ENCODE measurements at places on chromosomes 13 and 19. TPM values are rescaled to one million over a fixed set of nuclear protein-coding genes. Genes with fewer than 3 reads are reported as not detected.

- no peak for DNase-seq
Observed at GRCh38 chr19:5172859-5173630, 167.6 kb downstream of the PTPRS start.

Gene ZNF135
- 0.27 TPM for total RNA-seq

DNA sequence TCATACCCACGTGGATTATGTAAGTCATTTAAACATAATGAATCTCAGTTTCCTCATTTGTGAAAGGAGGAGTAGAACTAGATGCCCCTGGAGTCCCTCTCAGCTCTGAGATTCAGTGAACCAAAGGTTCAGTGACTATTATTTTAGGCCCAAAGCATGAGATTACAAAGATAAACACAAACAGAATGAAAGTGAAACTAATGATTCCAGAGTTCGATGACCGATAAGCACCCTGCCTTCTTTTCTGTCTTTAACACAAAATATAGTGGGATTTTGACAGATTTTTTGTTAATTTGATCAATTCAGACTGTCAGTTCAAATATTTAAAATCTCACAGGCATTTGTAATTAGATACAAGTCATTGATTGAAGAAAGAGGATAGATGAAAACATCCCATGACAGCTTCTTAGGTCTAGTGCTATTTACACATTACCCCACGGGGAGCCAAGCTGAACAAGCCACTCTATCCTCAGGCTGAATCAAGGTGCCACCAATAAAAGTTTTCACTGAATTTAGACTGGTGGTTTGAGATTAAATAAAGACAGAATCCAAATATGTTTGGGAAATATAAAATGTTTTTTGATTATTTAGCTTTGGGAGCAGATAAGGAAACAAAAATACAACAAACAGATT is 64.6 kb upstream of the RAP2A start:
- no peak for DNase-seq

DNA sequence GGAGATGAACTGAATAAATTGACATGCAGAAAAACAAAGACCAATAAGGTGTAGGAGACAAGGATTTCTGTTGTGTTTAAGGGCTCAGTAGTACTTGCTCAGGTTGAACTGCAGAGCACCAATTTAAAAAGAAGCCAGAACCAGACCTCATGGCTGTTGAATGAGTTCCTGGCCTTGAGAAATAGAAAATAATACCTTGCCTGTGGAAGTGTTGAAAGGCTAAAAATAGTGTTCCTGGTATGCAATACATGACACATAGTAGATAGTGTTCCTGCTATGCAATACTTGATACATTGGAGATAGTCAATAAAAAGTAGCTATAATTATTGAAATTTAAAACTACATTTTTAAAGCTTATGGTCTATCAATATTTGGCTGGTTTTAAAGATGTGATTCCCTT is 595.8 kb downstream of the PCDH9 start:
- no peak for DNase-seq

DNA sequence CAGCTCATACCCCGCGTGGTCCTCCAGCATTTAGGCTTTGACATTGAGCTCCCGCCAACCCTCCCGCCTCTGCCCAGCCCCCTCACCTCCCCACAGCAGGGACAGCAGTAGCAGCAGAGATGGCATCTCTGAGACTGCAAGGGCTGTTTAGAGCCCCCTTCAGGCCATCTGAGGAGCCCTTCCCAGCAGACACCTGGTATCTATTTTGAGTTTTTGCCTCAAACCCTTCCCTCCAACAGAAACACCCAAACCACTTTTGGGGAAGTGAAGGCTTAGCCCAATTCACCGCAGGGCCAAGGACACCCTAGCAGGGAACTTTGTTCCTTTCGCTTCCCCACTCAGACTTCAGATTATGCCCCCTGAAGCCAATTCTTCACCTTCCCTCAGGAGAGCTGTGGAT is 6.3 kb upstream of the ZNF175 start:
- no peak for DNase-seq

Gene CEACAM16
- total RNA-seq = not detected
